ENCODE measurements at places on chromosomes 2 and 18.

DNA sequence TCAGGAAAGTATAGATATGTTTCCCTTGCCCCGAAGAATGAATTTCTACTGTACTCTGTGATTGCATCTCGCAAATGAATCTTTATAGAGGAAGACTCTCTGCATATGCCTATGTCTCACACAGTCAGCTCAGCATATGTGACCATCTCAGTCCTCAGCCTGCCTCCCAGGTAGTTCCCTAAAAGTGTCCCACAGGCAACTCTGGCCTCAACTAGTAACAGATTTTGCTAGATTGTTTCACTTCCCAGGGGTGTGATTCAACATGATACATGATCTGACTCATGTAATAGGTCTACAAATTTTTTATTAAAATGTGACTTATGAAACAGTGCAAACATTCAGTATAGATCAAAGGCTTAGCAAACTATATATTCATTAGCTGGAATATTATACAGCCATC, 296.6 kb upstream of the CRIM1 start:
- no peak for DNase-seq

GRCh38 chr2:112733871-112734270, 13.1 kb downstream of the NT5DC4 start:
- no peak for DNase-seq

- DNase-seq, result no peak
Observed at GRCh38 chr2:180177534-180177933, 170.4 kb upstream of the CWC22 start.

- DNase-seq, result no peak
Observed at GRCh38 chr18:44924785-44925499, 244.3 kb downstream of the SETBP1 start.

GRCh38 chr2:191051825-191052778, 38.1 kb upstream of the STAT1 start:
- no peak for DNase-seq

- DNase-seq, result no peak
Observed at GRCh38 chr2:128786741-128787478, 468.2 kb upstream of the HS6ST1 start.

GRCh38 chr2:151771599-151772358, 37.5 kb upstream of the NEB start:
- no peak for DNase-seq

DNA sequence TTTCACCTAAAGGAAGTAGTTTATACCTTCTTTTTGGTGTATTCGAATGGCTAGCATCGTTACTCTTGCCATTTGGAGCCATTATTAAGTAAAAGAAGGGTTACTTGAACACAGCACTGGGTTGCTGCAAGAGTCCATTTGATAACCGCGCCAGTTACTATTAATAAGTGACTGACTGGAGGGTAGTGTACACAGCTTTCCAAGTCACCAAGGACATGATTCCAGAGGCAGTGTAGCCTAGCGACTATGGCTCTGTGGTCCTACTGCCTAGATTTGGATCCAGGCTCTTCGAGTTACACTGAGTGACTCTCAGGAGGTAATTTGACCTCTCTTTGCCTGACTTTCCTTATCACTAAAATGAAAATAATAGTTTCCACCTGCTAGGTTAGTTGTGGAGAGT, 206.8 kb downstream of the MEIS1 start:
- DNase-seq, result no peak

DNA sequence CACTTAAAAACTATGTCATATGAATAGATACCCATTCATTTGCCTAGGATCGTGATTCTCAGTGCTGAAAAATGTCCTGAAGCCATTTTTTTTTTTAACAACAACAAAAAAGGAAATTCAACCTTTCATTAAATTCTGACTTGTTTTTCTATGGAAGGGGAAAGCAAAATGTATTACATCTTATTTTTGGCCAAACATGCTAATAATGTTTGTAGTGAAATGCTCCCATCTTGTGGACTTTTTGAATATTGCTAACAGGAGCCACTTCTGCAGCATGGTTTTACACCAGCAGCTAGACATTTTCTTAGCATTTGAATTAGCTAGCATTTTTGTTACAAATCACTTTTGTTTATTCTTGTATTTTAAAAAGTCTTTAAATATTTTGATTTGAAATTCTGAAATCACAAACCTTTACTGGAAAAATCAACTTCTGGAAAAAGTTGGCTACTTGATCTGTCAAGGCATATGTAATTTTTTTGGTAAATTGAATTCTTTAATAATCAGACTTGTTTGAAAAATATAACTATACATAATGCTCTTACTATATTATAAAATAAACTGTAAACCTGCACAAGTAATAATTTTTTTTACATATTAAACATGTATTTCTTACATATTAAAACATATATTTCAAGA, 75.8 kb downstream of the KIDINS220 start:
- DNase-seq, result no peak

Data from thoracic aorta (tissue), 2 donors.